Aorta (tissue), 5 donors: ENCODE measurements at places on chromosomes 16 and 17.

DNA sequence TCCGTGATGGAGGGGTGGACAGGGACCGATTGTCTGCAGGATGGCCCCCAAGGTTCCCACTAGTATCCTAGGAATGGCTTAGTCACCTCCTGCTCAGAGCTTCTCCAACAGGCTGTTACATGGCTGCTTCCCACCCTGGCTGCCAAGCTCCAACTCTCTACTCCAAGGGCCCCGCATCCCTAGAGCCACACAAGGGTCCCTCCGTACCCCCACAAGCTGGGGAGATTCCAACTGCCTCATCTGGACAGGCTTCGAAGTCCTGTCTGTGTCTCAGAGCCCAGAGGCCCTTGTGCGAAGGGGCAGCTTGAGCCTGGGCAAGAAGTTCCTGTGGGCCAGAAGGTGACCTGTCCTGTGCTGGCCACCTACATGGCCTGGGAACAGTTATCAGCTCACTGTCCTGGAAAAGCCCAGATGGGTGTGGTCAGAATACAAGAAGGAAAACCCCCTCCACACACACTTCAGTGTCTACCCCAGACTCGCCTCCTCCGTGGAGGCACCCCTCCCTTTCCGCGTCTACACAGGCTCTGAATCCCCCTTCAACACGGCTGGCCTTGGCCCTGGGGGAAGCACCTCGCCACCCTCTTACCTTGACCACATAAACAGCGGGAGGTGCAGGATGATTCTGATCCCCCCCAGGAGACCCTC is 586 bp downstream of the MEAK7 start:
- peak; percentile 34 for DNase-seq

GRCh38 chr16:76268824-76269223 is 8.4 kb upstream of the CNTNAP4 start:
- DNase-seq: no peak

DNA sequence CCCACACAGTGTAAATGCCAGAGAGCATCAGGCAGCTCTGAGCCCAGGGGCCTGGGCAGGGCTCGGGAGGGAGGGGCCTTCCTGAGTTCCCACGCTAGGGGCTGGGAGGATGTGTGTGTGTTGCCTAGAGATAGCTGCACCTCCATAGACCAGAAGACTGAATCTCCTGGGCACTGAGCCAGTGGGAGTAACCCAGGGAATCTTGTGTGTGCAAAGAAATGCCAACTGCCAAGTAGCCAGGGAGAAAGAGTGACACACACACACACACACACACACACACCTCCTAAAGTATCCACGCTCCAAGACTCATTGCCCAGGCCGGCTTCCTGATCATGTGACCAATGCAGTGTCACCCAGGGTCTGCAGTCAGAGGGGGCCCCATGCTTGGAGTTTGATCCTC is 166.2 kb upstream of the RPL38 start:
- peak; percentile 40 for DNase-seq

GRCh38 chr16:81487301-81487720 is 42.7 kb downstream of the CMIP start:
- DNase-seq: no peak

DNA sequence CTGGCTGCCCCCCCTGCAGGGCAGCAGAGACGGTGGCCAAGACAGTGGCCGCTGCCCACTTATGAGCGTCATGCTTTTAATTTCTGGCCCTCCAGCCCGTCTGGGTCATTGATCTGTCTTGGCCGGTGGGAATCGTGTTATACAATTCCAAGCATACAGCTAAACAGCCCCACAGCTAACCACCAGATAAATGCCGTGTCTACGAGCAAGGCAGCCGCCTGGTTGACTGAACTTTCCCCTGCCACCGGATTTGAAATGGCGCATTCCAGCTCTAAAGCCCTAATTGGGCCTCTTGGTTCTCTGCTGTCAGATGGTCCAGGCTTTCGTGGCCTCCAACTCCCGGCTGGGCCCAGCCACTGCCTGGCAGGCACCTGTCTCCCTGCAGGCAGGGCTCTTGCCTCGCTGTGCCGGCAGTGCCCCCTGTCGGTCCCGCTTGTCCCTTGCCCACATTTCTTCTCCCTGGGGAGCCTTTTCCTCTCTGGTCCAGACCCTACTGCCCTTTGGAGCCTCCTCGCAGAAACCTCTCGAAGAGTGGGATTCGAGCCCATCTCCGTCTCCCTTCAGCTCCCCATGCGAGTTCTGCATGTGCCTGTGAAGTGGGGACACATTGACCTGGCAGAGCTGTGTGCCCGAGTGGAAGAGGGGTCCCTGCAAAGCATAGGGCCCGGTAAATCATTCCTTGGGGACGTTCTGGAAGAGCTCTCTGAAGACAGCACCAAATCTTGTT is 1.8 kb upstream of the RBFOX3 start:
- DNase-seq: no peak

DNA sequence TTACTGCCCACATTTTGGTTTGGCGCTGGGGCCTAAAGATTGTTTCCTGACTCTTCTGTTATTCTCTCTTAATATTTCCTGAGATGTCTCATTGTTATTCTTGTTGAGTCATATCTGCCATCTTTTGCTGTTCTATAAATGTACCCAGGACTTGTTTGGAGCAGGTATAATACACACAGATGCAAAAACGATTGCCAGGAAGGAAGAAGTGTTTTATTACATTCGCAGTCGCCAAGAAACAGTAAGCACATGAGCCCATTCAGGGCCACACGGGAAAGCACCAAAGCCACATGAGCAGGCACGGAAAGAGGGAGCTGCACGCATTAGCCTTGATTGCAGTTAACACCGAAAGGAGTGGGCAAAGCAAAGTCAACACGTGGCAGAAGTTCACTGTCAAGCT is 70.2 kb downstream of the ARHGAP44 start:
- no peak for DNase-seq

- DNase-seq: no peak
Measured at GRCh38 chr16:66287926-66288325, 78.6 kb upstream of the CDH5 start.

GRCh38 chr16:86870380-86870779 is 292.0 kb downstream of the FOXL1 start:
- no peak for DNase-seq

DNA sequence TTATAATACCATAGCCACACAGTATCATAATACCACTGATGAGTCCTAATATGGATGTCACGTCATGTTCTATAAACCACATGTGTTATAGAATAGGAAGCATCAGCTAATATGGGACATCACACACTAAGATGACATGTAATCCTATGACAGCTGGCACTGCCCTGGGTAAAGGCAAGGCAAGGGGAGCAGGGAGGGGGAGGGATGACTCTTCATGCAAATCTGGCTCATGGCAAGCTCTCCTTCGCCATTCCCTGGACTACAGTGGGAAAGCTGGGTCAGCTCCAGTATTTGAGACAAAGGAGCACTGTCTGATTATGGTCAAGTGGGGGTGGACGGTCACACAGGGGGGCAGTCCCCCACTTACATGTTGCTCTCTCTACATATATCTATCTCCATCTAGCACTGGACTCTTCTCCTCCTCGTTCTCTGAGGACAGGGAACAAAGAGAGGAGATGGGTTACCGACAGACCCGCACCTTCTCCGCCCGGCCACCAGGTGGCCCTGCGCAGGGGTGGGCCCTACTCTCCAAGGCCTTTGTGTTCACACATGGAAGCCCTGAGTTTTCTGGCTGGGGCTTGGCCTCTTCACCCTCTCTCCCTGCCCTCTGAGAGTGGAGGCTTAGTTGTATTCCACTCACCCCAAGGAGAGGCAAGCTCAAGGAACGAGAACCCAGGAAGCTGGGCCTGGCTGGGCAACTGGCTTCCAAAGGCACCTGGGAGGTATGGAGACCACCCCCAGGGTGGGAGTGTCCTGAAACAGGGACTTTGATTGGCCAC is 23.4 kb upstream of the MPO start:
- DNase-seq: no peak

DNA sequence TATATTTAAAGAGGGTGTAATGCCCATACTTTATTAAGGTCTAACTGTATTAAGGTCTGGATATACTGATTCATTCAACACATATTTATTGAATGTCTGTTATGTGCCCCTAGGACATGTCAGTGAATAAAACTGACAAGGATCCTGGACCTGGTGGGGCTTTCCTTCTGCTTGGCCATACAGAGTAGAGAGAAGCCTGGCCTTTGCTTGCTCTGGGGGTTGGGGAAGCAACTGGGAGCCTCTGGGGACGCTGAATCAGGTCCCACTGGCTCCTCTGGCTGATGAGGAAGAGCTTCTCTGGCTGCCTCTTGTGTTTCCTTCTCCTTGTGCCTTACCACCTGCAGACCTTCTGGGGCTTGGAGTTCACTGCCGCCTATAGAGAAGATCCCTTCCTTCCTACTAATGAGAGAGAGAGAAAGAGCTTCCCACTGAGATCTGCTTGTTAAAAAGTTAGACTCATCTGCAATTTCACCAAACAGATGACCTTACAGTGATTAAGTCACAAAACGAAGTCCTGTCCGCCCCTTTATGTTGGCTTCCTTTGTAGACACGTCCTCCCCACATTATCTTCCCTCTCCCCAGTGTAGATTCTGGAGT is 49.7 kb downstream of the MSI2 start:
- no peak for DNase-seq

DNA sequence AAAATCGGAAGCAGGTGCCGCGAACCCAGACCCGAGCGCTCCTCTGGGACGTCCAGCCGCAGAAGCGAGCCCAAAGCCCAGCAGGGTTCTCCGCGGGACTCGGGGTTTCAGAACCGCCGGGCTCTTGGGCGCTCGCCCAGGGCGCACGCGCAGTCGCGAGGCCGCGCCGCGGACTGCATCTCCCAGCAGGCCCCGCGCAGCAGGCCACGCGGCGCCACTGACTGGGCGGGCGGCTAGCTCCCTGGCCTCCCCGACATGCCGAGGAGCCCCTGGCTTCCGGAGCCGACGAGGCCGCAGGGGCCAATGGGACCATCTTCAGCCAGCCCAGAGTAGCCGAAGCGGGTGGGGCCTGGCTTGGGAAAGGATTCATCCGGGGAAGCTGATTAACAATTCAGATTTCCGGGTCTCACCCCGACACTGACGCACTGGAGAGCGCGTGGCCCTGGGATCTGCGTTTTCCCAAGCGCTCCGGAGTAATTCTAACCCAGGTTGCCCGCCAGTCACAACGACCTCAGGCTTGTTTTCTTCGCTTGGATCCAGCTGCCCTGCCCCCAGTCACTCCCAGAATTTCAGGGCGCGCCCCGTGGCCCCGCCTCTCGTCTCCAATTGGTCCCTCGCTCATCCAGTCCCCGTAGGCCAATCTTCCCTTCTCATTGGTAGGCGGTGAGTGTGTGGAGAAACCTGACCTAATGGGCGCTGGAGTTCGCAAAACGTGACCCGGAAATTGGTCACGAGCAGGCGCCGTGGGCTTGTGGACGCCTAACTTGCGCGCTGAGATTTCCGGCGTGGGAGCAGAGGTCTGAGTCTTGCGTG is at the start of gene ZNF263:
Gene ZNF263, plus strand, starts transcription at position 762 of the 813 bp plus-strand sequence. CDS start 328 bp downstream, outside the sequence.
- peak; percentile 98 for DNase-seq

DNA sequence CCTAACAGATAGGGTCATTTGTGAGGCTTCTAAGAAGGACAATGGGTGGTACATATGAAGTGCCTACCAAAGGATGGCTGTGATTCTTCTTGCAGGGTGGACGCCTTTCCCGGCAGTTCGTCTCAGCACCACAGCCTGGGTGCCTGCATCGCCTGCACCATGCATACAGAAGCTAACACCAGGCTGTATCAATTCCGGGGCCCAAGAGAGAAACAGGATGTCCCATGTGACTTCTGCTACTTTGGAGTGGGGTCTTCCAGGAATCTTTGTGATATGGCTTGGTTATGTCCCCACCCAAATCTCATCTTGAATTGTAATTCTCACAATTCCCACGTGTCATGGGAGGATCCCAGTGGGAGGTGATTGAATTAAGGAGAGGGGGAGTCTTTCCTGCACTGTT is 251.6 kb upstream of the TNRC6C start:
- no peak for DNase-seq

GRCh38 chr17:7572588-7573323 is 6.7 kb upstream of the CD68 start:
- DNase-seq: peak; percentile 99

GRCh38 chr17:9024497-9024896 is 3.2 kb downstream of the NTN1 start:
- no peak for DNase-seq

DNA sequence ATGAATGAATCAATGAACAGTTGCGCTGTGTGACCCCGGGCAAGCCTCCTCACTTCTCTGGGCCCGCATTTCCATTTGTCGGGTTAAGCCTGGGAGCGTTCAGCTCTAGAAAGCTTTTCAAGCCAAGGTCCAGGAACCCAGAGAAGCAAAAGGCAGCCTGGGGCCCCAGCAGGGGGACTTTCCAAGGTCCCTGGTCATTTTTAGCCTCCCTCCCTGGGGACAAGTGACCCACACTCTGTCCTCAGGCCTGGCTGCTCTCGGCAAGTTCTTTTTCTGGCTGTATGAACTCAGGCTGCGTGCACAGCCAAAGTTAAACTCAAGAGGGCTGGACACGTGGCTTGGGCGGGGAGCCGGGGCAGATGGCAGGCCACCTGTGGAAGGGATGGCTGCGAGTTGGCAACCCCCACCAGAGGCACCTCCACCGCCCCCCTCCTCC is 41.4 kb upstream of the CIBAR2 start:
- no peak for DNase-seq

- DNase-seq: no peak
Measured at GRCh38 chr17:55433629-55434422, 12.2 kb upstream of the MMD start.

DNA sequence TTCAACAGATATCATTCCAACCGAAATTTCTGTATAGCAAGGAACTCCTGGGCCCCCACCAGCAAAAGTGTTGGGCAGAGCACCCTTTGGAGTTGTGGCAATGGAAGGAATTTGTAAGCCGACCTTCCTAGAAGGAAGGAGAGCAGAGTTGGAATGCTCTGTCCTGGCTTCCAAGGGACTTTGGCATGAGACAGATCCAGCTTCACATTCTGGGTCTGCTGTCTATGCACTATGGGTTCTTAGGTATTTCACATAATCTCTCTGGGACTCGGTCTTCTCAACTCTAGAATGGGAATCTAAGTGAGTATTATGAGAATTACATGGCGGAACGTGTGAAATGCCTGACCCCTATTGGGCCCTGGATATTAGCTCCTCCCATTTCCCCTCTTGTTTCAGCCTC is 63.2 kb upstream of the MARCHF10 start:
- DNase-seq: no peak

DNA sequence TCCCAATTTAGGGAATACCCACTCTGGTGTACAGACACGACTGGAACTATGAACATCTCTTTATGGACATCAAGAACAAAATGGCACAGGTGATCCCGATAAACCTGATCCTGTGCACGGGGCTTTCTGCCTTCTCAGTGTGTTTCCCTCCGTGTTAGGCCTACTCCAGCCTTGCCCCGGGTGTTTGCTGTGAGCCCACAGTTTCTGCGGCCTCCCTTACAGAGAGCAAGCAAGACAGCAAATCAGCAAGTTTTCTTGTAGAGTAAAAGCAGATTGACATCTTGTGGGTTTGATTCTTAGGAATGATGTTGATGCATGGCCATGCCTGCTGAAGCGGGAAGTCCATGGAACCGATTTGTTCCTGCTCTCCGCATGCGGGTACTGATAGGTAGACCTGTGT is 26.4 kb upstream of the ENDOV start:
- DNase-seq: no peak

DNA sequence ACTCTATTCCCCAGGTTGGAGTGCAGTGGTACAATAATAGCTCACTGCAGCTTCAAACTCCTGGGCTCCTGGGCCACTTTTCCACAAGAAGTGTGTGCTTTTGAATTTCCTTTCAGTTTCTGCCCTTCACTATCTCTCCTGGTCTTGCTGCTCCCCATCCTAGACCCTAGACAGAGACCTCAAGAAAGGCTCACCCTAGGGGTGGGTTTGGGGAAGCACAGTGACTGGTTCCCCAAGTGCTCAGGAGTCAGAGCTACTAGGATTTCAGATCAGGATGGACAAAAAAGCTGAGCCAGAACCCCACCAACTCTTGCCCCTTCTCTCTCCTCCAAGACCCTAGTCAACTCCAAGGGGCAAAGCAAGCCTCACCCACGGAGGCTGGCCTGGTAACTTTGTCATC is 1.6 kb upstream of the SEBOX start:
- no peak for DNase-seq
